ELF-1 (cell line): ENCODE measurements at places on chromosomes 16 and 17.

GRCh38 chr17:79446399-79447009 is 164.3 kb downstream of the RBFOX3 start:
- no peak for DNase-seq

DNA sequence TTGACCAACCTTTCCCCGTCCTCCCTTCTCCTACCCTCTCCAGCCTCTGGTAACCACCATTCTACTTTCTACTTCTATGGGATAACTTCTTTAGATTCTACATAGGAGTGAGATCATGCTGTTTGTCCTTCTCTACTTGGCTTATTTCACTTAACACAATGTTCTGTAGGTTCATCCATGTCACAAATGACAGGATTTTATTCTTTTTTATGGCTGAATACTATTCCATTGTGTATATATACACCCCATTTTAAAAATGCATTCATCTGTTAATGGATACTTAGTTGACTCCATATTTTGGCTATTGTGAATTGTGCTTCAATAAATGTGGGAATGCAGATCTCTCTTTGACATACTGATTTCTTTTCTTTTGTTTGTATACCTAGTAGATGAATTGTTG is 115.0 kb downstream of the RAB11FIP4 start:
- no peak for DNase-seq

DNA sequence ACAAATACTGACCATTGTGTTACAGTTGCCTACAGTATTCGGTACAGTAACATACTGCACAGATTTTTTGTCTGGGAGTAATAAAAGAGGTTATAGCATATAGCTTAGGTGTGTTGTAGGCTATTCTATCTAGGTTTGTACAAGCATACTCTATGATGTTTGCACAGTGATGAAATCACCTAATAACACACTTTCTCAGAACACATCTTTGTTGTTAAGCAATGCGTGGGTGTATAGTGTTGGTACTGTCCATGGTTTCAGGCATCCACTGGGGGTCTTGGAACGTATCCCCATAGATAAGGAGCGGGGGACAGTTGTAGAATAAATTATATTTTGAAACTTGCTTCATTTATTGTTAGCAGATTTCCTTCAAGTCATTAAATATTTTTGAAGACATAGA is 293.3 kb upstream of the TBX2 start:
- DNase-seq = no peak

- DNase-seq = no peak
Observed at GRCh38 chr17:82321947-82322466, 4.6 kb upstream of the CD7 start.

- DNase-seq = no peak
Observed at GRCh38 chr17:73617501-73617900, 26.7 kb downstream of the SDK2 start.
